ENCODE measurements at places on chromosomes 7 and 10.

GRCh38 chr7:101255796-101256195 is 10.9 kb upstream of the FIS1 start:
- no peak for DNase-seq

GRCh38 chr7:16367115-16367514 is 54.2 kb downstream of the CRPPA start:
- no peak for DNase-seq

GRCh38 chr10:13090289-13090688 is 9.7 kb upstream of the OPTN start:
- DNase-seq: no peak

DNA sequence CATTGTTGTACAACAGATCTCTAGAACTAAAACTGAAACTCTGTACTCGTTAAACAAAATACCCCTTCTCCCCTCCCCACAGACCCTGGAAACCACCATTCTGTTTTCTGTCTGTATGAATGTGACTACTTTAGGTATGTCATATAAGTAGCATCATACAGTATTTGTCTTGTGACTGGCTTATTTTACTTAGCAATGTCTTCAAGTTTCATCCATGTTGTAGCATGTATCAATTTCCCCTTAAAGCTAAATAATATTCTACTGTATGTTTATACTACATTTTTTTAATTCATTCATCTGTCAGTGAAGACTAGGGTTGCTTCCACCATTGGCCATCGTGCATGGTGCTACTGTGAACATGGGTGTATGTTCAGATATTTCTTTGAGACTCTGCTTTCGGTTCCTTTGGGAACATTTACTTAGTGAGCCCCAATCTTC is 71.2 kb upstream of the RPA3 start:
- no peak for DNase-seq

DNA sequence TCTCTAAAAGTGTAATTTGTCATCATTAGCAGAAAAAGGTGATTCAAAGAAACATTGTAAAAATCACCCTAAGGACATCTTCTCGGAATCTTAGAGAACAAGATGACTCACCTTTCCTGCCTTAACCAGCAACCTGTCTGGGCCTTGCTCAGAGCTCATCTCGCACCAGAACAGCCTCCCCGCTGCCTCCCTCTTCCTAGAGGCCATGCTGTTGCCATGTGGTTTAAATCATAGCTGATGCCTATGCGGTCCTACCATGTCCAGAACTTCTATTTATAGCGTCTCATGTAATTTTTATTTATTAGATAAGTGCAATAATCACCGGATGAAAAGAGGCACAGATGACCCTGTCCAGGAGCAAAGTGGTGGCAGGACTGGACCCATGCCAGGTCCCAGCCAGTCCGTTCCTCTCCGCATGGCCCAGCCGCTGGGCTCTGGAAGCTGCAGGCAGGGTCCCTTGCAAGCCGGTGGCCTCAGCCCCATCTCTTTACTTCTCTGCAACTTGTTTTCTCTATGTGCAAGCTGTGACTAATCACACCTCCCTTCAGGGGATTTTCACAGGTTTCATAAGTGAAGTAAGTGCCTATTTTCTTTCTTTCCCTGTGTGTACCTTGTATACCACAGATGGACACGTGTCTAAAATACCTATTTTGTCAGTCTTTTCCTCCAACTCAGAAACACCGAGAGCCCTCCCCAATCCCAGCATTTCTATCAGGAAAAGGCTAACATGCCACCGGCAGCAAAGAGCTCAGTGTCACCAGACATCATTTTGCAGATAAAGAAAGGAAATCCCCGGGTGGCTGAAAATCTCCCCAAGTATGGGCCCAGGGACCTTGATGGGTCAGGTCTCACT is 27.1 kb downstream of the KLF6 start:
- no peak for DNase-seq

- DNase-seq: no peak
These were observed 6.9 kb downstream of the SNX10 start for GRCh38 chr7:26298472-26299058.

GRCh38 chr10:66980246-66980815 is 54.5 kb downstream of the LRRTM3 start:
- DNase-seq: no peak

DNA sequence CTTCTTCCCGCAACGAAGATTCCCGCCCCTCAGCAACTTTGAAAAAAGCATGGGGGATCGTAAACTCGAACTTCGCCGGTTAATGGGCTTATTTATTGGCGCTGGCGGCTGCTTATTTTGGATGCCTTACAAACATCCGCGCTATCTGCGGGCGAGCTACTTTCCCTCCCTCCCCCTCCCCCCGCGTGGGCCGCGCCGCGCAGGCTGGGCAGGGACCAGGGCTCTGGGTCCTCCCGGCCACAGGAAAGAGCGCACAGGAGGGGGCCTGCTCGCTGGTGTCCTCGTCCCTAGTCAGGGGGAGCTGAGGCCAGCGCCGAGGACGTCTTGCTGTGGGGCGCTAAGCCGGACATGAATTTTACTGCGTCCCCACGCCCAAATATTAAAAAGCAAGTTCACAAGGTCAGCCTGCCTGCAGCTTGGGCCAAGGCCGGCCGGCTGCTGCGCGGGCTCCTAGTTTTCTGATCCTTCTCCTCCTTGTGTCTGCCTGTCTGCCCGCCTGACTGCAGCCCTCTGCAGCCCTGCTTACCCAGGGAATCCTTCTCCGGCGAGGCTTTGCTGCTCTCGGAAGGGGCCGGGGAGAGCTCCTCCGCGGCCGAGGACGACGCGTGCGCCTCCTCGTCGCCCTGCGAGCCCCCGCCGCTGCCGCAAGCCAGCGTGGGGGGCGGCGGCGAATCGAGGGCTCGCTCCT is 1.2 kb downstream of the HOXA10 start:
- DNase-seq: no peak

- no peak for DNase-seq
These were observed 47.3 kb upstream of the KLF14 start for GRCh38 chr7:130781346-130781745.

GRCh38 chr10:116636976-116637375 is 16.2 kb downstream of the PNLIPRP2 start:
- no peak for DNase-seq

DNA sequence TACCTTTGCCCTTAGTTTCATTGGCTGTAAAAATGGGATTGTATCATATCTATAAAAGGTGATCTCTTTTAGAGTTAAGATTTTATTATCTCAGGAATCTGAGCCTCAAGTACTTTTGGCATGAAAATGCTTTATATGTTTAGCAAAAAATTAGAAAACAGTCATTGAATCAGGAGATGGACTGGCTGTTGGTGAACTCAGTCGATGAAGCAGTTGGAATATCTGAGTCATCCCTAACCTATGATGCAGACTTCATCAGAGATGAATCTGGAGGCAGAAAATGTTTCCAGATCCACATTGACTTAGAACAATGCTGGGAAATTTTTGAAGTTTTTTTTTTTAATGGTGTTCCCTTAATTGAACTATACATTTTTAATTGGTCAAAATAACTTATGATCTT is 228.5 kb downstream of the SLC25A13 start:
- no peak for DNase-seq

DNA sequence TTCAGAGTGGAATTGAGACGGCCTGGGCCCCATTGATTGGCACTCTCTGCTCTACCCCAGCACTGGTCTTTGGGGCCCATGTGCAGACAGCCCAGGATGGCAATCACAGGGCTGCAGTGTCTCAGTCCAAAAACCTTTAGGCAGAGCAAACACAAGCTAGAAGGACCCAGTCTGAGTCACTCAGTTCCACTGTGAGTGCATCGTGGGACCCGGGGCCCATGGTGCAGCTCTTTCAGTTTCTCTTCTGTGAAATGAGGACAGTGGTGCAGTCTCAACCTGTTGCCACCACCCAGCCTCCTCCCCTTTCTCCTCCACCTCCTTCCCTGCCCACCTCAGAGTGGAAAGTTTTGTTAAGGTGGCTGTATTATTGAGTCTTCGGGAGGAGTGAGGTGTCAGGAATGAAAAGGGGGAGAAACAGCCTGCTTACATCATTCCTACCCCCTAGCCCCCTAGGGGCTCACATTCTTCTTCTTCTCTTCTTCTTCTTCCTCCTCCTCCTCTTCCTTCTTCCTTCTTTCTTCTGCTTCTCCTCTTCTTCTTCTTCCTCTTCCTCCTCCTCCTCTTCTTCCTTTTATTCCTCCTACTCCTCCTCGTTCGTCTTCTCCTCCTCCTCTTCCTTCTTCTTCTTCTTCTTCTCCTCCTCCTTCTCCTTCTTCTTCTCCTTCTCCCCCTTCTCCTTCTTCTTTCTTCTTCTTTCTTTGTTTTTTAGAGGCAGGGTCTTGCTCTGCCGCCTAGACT is 19.5 kb upstream of the CARD11 start:
- DNase-seq: peak; percentile 29

GRCh38 chr7:136966825-136967224 is 98.4 kb downstream of the CHRM2 start:
- DNase-seq: no peak

DNA sequence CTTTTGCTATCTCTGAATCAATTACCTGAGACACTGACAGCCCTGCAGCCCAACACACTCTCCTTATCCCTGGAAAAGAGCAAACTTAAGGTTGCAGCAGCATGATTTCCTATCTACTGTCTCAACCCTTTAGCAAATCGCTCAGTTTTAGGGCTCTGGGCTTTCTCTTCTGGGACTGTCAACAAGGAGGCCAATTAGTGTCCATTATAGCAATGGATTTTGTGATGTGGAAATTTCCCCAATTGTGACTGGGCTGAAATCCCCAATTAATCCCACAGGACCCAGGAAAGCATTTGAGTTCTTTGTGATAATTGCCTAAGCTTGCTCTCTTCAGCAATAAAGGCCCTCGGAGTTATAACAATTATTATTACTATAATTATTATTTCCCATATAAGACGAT is 197.0 kb downstream of the ZNF438 start:
- DNase-seq: no peak

DNA sequence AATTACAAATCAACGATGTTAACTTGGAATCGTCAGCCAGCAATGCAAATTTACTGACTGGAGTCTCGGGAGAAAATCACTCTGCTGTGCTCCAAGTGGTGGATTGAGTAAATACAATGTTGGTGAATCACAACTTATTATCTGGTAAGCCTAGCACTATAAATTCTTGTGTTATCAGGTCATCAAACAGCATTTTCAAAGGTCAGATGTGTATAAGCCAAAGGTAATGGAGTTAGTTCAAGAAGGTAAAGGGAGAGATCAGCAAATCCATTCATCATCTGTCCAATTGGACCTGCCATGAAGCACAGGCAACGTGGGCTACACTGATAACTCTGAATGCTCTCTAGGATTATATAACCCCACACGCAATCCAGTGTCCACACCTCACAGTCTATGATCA is 13.9 kb downstream of the CUBN start:
- DNase-seq: no peak

- DNase-seq: no peak
These were observed 1.4 kb downstream of the RHEB start for GRCh38 chr7:151518105-151518946.

DNA sequence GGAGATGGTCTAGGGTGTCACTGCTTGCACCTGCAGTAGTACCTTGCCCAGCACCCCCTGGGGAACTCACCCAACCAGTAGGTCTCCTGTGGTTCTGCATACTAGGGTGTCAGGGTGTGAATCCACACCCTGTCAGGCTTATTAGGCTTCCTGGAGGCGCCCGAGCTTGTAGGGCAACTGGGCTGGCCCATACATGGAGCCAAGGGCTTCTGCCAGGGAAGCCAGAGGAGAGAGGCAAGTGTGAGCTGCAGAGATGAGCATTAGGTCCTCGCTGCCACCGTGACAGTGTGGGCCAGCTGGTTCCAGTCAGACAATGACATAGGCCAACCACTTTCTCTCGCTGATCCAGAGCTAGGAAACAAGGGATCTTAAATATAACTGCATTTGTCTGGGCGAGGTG is 11.2 kb downstream of the MXI1 start:
- DNase-seq: no peak

GRCh38 chr10:29317423-29318021 is 28.7 kb downstream of the LYZL1 start:
- no peak for DNase-seq

GRCh38 chr7:142583446-142583845 is 165.8 kb upstream of the PRSS1 start:
- no peak for DNase-seq
